ENCODE measurements at places on chromosomes 2 and 18.

DNA sequence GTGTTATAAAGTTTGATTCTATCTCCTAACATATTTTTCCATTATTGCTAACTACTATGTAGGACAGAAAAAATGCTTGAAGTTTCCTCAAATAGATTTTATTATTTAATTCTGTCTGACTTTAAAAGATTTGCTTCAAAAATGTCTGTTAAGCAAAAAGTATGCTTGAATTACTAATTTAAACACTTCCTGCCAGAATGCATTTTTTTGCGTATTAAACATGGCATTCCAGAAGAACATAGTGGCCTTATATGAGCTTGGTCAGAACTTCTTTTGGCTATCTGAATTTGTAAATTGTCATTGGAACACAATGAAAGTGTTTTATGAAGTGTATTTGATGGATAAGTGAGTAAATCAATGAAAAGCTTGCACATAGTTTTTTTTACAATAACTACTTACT lies 37.8 kb downstream of the MBD5 start:
- no peak for DNase-seq

DNA sequence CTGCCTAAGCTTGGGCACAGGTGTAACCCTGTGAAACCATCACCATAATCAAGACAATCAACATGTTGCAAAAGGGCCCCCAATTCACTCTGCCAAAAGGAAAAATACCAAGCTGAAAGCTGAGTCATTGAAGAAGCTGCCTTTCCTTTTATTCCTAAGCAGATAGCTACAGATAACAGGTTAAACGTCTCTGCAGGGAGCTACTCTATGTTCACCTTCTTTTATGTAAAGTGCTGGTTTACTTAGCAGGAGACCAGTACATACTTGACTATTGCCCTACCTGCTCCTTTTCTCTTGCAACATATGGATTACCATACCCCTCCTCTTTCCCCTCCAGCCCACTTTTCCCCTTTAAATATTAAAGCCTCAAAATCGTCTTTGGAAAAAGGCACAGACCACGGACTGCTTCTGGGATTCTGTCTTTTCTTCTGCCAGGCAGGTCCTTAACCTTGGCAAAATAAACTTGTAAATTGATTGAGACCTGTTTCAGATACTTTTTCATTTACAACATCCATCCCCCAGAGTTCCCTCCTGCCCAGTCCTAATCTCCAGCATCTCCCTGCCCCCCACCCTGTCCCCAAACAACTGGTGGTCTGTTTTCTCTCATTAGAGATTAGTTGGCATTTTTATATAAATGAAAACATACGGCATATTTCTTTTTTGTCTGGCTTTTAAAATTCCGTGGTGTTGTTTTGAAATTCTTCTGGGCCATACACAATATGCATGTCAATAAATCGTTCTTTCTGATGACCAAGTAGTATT lies 37.8 kb upstream of the LDLRAD4 start:
- no peak for DNase-seq

GRCh38 chr2:18833941-18834340 lies 244.6 kb upstream of the NT5C1B start:
- DNase-seq: no peak

DNA sequence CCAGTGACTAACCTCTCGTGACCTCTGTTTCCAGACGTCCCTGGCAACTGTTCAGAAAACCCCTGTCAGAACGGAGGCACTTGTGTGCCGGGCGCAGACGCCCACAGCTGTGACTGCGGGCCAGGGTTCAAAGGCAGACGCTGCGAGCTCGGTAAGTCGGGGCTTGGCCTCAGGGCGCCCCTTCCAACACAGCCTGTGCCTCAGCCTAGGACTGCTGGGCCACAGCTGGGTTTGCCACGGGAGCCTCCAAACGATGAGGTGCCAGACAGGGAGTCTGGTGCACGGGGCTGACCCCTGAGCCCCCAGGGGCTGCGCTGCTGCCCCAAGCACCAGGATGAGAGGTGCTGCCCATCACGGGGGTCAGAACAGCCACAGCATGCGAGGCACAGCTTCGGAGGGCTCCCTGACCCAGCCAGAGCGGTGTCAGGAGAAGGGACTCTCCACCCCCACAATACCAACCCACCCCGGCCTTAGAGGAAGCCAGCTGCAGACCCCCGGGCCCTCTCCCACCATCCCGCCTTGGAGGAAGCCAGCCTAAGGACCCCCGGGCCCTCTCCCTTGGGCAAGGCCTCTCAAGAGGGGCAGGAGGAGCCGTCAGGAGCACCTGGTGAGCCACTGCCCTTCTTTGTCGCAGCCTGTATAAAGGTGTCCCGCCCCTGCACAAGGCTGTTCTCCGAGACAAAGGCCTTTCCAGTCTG lies 20.3 kb downstream of the MTERF4 start:
- DNase-seq: no peak

- DNase-seq: no peak
Measured at GRCh38 chr2:241675885-241676284, 10.7 kb downstream of the DTYMK start.

- no peak for DNase-seq
Measured at GRCh38 chr2:3079466-3079865, 298.2 kb downstream of the EIPR1 start.

DNA sequence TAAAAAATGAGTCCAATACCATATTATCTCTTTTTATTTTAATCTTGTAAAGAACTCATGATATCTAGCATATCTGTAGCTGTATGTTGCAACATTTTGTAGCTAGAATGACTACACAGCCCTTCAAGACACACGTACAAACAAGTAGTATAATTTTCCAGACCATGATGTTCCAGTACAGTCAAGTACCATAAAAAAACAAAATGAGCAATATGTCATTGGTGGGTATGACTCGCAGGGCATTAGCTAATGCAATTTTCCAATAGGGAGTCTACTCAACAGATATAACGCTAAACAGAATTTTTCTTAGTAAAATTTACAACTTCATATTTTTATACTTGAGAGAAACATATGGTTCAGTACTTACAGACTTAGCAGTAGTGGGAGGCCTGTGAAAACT lies 53.6 kb upstream of the UGP2 start:
- DNase-seq: no peak

- DNase-seq: no peak
Measured at GRCh38 chr2:70161069-70161534, 29.7 kb downstream of the C2orf42 start.

DNA sequence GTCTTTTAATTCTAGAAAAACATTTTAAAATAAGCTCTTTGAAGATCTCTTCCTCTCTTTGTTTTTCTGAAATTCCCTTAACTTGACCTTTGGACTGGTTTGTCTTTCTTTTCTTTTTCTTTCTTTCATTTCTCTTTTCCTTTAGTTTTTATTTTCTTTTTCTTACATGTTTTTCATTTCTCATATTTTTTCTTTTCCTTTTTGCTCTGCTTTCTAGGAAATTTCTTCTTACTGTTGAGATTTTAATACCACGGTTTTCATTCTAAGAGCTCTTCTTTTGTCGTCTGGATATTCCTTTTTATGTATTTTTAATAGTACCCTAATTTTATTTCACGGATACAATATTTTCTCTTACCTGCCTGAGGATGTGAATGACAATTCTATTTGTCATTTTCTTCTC lies 337.8 kb downstream of the AGPS start:
- DNase-seq: no peak

DNA sequence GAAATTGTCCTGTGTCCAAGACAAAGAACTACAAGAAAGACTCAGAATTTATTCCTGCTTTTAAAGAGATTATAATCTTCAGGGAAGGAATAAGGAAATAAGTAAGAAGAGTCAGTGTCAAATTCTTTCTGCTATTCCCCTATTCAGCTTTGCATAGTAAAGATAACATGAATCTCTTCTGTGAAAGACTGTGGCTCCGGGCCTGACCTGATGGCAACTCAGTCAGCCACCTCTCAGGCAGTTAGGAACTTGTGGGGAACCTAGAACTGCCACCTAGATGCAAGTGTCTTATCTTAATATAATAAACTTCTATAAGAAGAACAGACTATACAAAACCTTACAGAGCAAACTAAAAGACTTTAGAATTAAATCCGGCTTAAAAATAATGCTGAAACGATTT lies 382.0 kb downstream of the RAD51AP2 start:
- DNase-seq: no peak

GRCh38 chr2:21676676-21677075 lies 552.9 kb downstream of the TDRD15 start:
- DNase-seq: no peak

- DNase-seq: no peak
Measured at GRCh38 chr2:241064008-241064801, 37.9 kb downstream of the MTERF4 start.

- DNase-seq: no peak
Measured at GRCh38 chr2:38991899-38992298, 102.2 kb downstream of the ARHGEF33 start.

DNA sequence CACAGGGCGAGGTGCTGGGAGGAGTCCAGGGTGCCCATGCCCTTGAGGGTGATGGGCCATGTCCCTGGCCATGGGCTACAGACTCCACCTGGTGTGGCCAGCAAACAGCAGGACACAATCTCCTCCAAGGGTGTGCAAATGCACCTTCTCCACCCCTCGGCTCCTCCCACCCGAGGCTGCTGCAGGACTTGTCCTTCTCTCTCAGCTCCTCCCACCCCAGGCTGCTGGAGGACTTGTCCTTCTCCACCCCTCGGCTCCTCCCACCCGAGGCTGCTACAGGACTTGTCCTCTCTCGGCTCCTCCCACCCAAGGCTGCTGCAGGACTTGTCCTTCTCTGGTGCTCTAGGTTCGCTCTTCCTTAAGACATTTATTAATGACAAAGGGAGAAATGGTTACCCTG lies 57.3 kb upstream of the SNTG2 start:
- DNase-seq: no peak

All from NCI-H1930 (cell line).